Astrocyte of the spinal cord (primary cell): ENCODE measurements at places on chromosomes 11 and 22.

DNA sequence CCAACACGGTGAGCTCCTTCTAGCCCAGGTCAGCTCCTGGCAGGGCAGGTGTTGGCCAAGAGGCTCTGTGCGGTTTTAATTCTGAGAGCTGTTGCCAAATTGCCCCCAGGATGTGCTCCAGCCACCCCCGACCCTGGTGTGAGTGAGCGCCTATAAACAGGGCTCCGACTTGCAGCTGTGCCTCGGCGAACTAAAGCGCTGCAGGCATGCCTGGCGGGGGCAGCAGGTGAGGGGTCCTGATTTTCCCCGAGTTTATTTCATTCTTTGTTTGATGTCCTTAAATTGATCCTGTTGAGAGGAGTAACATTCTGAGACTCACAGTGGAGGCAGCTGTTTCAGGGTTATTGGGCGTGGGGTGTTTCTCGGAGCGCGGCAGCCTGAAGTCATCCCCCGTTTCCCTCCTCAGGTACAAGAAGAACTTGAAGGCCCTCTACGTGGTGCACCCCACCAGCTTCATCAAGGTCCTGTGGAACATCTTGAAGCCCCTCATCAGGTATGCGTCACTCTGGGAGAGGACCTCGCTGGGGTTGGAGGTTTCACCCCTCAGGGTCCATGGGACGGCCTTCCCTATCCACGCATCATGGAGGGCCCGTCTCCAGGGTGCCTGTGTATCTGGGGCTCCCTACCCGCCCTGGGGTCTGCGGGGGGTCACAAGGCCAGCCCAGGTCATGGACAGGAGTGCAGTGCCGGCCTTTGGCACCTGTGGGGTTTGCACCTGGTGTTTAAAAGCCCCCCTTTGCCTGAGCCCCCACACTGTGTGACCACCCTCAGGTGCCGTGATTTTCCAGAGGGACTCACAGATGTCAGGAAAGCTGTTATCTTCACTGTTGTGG, 62.1 kb downstream of the ARHGAP8 start:
- no peak for DNase-seq

DNA sequence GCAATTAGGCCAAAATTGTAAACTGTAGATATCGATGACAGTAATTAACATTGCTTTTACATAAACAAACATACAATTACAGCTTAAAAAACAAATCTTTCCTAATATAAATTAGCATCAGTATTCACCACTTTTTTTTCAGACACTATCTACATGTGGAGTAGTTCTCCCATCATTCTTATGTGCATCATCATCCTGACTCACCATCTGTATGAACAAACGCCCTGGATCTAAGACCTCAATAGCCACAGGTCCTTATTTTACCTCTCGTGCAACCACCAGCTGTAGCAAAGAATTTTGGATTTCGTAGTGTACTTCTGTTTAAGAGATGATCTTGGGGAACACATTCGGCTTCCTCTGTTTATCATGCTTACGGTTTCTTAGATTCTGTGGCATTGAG, 551.9 kb upstream of the KIRREL3 start:
- DNase-seq, result peak; percentile 2

- DNase-seq, result no peak
Observed at GRCh38 chr11:22343032-22343324, 4.8 kb downstream of the SLC17A6 start.

GRCh38 chr11:6703247-6704063, 20.3 kb upstream of the MRPL17 start:
- DNase-seq, result peak; percentile 57

- no peak for DNase-seq
Observed at GRCh38 chr11:36713715-36714114, 115.7 kb upstream of the RAG2 start.

DNA sequence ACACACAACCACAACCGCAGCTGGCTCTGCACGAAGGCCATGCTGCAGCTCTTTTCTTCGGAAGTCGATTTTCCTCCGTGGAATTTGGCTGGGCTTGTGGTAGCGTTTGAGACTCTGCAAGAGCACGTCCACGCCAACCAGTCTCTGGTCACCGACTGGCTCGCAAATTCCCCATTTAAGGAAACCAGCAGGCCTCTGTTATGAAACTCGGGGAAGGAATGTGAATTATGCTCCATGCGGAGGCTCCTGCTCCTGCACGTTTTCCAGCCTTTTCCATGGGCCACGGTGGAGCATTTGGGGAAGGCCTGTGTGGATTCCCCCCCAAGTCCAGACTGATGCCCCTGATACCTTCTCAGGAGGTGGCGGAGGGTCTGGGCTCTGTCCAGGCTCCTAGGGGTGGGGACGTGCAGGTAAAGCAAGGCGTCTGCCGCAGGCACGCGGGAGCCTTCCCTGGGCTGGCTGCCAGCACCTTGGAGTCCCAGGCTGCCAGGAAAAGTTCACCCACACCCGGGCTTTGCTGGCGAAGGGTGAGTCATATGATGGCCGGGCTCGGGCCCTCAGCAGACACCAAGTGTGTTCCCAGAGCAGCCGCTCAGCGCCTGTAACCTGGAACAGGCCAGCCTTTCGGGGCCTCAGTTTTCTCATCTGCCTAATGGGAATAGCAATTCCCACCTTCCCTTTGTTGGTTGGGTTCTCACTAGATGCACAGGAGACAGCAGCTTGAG, 41.9 kb downstream of the LRP5 start:
- DNase-seq, result peak; percentile 93

- DNase-seq, result no peak
Observed at GRCh38 chr11:2519517-2519861, 74.7 kb downstream of the KCNQ1 start.

GRCh38 chr22:24952837-24953383, 394 bp downstream of the KIAA1671 start:
- DNase-seq, result peak; percentile 64

DNA sequence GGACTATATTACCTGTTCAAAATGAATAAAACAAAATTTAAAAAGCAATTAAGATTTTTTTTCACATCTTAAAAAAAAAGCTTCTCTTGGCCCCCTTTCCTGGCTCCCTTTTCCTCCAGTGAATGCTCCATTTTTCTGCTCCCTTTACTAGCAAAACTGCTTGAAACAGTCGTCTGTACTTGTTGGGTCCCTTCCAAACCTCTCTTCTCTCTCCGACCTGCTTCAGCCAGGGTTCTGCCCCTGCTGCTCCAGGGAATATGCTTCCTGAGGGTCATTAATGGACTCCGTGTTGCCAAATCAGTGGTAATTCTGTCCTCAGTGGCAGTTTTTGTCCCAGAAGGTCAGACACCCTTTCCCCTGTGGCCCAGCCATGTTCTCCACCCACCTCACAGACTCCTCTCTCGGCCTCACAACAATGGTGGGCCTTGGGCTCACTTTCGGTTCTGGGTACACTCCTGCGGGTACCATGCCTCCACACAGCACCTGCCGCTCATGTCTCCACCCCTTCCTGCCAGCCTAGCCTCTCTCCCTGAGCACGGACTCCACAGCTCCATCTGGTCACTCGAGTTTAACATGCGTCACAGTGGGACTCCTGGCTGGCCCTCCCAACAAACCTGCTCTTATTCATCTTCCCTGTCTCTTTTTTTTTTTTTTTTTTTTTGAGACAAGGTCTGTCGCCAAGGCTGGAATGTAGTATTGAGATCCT, 7.8 kb upstream of the POLR3H start:
- no peak for DNase-seq
